Ascending aorta (tissue), 2 donors: ENCODE measurements at places on chromosomes 1 and 21. TPM values are rescaled to one million over a fixed set of nuclear protein-coding genes. Genes with fewer than 3 reads are reported as not detected.

DNA sequence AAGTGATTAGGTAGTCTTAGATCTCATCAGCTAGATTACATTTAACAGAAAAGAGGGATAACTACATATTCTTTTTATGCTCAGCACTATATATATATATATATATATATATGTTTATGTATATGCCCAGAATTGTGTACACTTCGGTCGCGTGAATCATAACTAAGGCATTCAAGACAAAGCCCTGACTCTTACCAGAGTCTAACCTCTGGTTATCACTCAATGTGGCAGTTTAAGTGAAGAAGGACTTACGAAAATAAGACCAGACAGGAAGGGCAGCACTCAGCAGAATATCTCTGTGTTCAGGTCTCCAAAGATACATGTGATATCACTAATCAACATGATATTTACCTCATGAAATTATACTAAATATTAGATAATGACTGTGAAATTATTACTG lies 1326.7 kb downstream of the MRPL39 start:
- DNase-seq: no peak

DNA sequence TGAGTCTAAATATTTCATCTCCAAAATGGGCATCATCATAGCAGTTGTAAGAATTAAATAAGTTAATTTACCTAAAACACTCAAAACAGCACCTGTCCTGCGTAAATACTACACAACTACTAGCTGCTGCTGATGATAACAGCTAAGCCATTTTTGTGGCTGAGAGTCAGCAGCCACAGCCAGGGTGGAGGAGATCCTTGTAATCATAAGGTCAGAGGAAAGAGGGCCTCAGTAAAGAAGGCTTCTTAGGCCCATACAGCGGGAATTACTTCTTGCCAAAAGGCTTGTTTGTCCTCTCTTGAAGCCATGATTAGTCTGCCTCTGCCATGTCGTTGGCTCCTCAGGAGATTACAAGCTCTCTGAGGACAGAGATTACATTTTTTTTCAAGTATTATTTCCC lies 245.0 kb downstream of the FGGY start:
- DNase-seq: no peak

- DNase-seq: no peak
Measured at GRCh38 chr1:9835758-9836631, 12.2 kb upstream of the CLSTN1 start.

- no peak for DNase-seq
Measured at GRCh38 chr1:26361605-26362122, 7.7 kb upstream of the CRYBG2 start.

- no peak for DNase-seq
Measured at GRCh38 chr1:225137976-225138375, 208.5 kb downstream of the DNAH14 start.

GRCh38 chr21:43814215-43815106 lies 25.1 kb downstream of the RRP1 start:
- DNase-seq: no peak

DNA sequence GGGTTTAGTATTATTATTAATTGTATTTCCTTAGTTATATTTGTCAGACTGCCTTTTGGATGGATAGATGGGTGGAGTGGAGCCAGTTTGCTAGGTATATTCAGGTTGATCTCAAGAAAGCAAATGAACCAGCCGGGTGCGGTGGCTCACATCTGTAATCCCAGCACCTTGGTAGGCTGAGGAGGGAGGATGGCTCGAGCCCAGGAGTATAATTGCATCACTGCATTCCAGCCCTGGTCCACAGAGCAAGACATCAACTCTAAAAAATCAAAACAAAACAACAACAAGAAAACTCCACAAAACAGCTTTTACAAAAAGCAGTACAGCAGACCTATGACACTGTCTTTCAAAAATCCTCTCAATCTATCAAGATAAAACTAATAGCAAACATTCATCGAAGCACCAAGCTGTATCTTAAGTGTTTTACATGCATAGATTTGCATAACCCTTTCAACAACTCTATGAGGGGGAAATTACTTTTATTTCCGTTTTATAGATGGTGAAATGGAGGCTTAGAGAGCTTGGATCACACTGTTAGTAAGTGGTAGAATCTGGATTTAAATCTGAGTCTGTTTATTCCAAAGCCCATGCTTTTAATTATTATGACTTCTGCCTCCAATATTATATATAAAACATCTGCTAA lies 25.5 kb downstream of the KMO start:
- no peak for DNase-seq

DNA sequence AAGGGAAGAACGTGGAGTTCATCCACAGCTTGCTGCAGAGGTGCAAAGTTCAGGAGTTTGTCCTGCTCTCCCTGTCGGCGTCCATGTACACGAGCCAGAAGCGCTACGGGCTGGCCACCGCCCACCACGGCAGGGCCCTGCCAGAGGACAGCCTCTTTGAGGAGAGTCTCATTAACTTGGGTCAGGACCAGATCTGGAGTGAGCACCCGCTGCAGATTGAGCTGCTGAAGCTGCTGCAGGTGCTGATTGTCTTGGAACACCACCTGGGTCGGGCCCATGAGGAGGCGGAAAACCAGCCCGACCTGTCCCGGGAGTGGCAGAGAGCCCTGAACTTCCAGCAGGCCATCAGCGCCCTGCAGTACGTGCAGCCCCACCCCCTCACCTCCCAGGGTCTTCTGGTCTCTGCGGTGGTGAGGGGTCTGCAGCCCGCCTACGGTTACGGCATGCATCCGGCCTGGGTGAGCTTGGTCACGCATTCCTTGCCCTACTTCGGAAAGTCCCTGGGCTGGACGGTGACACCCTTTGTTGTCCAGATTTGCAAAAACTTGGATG lies 73.8 kb upstream of the MORC3 start:
- DNase-seq: no peak

DNA sequence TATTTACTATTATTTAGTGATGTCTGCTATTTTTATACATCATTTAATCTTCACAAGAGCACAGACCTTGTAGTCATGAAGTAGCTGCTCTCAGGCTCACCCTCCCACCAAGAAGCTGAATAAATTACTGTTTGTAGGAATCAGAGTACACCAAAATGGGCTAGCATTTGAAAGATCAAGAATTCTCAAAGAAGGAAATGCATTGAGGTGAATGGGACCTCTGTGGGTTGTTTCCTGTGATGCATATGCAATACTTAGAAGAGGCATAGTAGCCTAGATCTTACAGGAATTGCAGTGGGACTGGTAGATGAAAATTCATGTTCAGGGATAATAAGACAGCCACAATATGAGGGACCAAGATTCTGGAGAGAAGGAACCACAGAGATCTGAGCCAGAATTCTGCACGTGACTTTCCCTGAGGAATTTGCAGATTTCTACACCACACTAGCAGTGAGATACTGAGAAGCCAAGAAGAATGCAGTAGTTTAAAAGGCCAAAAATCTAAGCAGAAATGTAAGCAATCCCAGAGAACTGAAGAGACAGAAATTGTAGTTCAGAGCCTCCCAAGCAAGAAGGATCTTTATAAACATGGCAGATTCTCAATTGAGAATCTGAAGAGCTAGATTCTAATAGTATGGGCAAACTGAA lies 307.0 kb downstream of the ST6GALNAC3 start:
- no peak for DNase-seq

GRCh38 chr21:43919871-43920801 lies 55.1 kb downstream of the AGPAT3 start:
- DNase-seq: no peak

DNA sequence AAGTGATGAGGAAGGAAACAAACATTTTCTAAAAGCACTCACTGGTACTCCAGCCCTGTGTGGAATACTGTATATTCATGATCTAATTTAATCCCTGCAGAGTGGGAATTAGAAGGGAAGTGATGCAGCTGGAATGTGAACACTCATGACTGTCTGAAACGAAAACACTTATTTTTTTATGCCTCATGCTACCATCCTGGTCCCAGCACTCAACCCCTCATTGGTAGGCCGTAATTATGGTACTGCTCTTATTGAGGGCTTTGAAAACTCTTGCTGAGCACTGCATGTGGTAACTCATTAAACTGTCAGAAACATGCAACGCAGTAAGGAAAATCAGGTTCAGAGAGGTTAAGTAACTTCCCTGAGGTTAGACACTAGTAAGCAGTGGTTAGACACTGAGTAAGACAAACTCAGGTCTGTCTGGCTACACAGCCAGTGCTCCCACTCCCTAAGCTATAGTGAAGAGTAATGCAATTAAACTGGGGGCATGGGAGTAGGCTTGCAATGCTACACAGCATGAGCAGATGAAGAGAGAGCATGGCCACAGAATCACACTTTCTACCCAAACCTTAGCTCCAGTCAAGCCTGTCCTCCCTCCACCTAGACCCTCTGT lies 17.3 kb upstream of the TNFSF4 start:
- DNase-seq: no peak

- DNase-seq: no peak
Measured at GRCh38 chr1:118788463-118788862, 199.7 kb downstream of the TBX15 start.

DNA sequence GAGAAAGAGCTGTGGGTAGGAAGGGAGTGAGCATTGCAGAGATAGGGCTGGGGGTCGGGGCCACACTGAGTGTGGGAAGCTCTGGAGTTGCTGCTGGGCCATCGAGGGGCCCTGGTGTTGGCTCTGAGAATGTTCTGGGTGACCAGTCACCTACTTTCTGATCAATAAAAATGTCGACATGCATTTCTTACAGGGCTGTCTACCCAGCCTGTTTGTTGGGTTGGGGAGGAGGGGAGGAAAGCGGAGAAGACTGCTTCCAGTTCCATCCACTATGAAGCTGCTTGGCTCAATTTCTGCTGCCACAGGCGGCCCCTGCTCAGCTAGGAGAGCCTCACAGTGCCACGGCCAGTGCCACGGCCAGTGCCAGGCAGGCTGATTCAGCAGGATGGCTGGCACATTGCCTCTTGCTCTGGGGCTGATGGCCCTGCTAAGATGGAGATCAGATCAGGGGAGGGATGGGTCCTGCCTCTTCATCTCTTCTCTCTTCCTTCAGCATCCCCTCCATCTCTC lies 3.0 kb upstream of the PADI3 start:
- DNase-seq: no peak

DNA sequence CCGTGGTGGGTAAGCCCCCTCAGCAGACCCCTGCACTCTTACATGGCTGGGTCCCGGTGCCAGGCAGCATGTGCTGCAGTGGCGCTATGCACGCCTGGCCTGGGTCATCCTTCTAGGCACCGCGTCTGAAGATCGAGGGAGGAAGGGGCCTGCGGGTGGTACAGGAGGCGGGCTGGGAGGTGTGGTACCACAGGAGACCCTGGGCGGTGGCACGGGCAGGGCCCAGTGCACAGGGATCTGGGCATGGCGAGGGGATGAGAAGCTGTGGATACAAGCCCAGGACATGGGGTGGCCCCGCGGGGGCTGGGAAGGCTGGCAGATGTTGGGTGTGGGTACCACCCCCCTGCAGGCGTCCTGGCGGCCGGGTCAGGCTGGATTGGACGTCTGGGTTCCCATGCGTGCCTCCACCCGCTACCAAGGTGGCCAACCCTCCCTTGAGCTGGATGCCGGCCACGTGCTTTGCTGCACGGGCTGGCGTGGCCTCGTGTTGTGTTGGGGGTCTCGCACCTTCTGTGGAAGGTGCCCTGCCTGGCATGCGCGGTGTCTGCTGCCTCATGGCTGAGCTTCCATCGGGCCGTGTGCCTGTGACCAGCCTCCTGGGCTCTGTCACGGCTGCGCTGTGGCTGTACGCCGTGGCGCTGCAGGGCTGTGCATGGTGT lies 19.7 kb downstream of the CFAP410 start:
- DNase-seq: no peak

- DNase-seq: no peak
Measured at GRCh38 chr1:100187912-100188311, 9.9 kb upstream of the LRRC39 start.

- no peak for DNase-seq
Measured at GRCh38 chr21:27026501-27026900, 59.6 kb upstream of the ADAMTS5 start.

DNA sequence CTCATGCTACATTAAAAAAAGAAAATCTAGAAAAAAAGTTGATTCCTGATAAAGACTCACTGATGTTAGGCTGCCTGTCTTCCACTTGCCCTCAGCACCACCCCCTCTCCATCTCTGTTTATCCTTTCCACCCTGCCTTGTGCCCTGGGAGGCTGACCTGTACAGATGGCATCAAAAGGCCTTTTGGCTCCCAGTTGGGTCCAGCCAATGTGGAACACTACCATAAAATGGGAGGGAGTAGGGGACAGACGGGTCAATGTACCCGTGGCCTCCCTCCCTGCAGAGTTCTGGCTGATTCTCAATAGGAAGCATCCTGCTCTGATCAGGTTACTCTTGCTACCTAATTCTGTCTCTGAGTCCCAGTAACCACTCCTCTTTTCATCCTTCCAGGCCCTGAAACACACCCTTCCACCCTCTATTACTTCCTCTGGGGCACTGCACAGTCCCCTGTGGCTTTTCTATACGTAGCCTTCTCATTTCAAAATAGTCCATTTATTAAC lies 300.0 kb downstream of the HHIPL2 start:
- no peak for DNase-seq

- DNase-seq: no peak
Measured at GRCh38 chr1:100556925-100557605, 19.1 kb downstream of the GPR88 start.

- no peak for DNase-seq
Measured at GRCh38 chr1:67685558-67686266, 711 bp downstream of the GADD45A start.

DNA sequence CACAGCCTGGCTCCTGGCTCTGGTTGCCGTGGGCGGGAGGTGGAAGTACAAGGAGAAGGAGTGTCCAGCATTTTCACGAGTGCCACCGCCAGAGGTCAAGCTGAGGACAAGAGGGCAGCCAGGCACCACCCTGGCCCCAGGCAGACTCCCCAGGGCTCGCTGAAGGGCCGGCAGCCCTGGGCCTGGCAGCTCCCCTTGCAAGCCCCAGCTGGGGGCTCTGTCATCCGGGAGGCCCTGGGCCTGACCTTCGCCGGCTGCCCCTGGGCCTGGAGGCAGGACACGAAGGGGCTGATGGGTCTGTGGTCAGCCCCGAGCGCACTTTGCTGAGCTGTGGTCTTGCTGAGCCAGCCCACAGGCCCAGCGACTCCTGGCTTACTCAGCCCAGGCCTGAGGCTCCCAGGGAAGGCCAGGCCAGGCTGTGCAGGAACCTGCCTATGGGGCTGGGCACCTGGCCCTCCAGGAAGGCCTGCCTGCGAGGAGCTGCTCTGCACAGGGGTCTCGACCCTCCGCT lies 74.8 kb downstream of the MORN1 start:
- DNase-seq: no peak

- DNase-seq: no peak
Measured at GRCh38 chr1:114718661-114719423, 2.3 kb upstream of the NRAS start.

- no peak for DNase-seq
Measured at GRCh38 chr1:160880216-160880615, 4.8 kb downstream of the ITLN1 start.

DNA sequence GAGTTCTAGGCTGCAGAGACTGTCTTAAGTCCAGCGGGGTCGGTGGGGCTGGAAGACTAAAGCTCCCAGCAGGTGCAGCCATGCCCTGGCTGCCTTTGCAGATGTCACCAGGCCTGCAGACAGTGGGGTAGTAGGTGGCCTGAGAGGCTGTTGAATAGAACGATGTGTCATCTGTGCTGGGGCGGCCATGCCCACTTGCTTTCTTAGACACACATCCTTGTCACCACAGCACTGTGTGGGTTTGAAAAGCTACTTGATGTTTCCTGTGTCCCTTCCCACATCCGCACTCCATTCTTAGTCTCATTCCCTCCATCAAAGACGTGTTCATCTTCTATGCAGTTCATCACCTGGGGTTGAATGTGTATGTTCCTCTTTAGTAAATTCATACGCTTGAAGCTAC lies 184.5 kb upstream of the TMEM51 start:
- DNase-seq: no peak

IFI44 gene
- total RNA-seq: 5.9 TPM

ALPL gene
- 35.3 TPM for total RNA-seq

CHRNB2 gene
- total RNA-seq: not detected

CLCNKB gene
- total RNA-seq: not detected

MIGA1 gene
- total RNA-seq: 13.1 TPM

NPR1 gene
- total RNA-seq: 187 TPM

ZNF593OS gene
- not detected for total RNA-seq

DPH2 gene
- total RNA-seq: 69.3 TPM
